Hepatocyte (in vitro differentiated cells): ENCODE measurements at places on chromosomes 5 and 9.

GRCh38 chr9:129778469-129778868, 24.5 kb upstream of the TOR1B start:
- no peak for DNase-seq
- no peaks in the 10 kb centered on the region for H3K36me3 ChIP-seq
- peak overlapping the region; percentile 93 for H3K27ac ChIP-seq
- peaks cover 15% of the 10 kb centered on the region for H3K4me1 ChIP-seq
- no peaks in the 10 kb centered on the region for H3K27me3 ChIP-seq

- H3K4me3 ChIP-seq: peak overlapping the region; percentile 26
- peak overlapping the region; percentile 94 for H3K27ac ChIP-seq
- no peaks in the 10 kb centered on the region for H3K27me3 ChIP-seq
These were observed 29.9 kb downstream of the CPEB4 start for GRCh38 chr5:173917788-173918786.

DNA sequence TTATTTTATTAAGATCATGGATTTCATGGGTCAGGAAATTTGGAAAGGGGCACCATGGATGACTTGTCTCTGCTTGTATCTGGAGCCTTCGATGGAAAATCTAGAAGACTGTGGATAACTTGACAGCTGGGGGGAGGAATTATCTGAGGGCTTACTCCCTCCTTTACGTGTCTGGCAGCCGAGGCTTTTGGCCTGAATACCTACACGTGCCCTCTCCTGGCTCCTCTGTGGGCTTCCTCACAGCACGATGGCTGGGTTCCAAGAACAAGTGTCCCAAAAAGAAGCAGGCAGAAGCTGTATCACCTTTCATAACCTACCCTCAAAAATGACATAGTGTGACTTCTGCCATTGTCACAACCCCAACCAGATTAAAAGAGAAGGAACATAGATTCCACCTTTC, 228.9 kb downstream of the GRIA1 start:
- DNase-seq: no peak
- no peaks in the 10 kb centered on the region for H3K27me3 ChIP-seq
- no peak overlapping the region for H3K27ac ChIP-seq
- no peaks in the 10 kb centered on the region for H3K36me3 ChIP-seq
- H3K4me3 ChIP-seq: no peak overlapping the region
- no peaks in the 10 kb centered on the region for H3K4me1 ChIP-seq

DNA sequence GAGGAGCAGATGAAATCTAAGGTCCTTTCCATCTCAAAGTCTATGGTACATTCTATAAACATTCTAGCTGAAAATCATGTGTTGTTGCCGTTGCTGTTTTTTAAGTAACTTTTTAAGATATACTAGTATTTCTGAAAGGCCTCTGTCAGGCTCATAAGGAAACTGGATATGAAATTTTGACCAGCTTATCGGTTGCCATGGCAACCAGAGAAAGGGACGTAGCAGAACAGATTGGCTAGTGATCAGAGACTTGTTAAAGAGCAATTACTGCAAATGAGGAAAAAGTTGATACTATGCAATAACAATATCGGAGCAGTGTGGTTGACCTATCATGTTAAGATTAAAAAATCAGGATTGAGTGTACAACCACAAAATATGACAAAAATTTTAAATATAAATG, 57.0 kb upstream of the RNF180 start:
- no peaks in the 10 kb centered on the region for H3K36me3 ChIP-seq
- no peak overlapping the region for H3K4me3 ChIP-seq
- no peak overlapping the region for H3K27ac ChIP-seq
- no peak for DNase-seq
- no peaks in the 10 kb centered on the region for H3K27me3 ChIP-seq
- H3K4me1 ChIP-seq: no peaks in the 10 kb centered on the region

- H3K27ac ChIP-seq: no peak overlapping the region
- no peaks in the 10 kb centered on the region for H3K36me3 ChIP-seq
- H3K27me3 ChIP-seq: no peaks in the 10 kb centered on the region
- H3K4me3 ChIP-seq: no peak overlapping the region
- no peaks in the 10 kb centered on the region for H3K4me1 ChIP-seq
These were observed 74.1 kb downstream of the FBXL7 start for GRCh38 chr5:15574128-15574527.

GRCh38 chr5:53407373-53407772, 73.1 kb upstream of the FST start:
- no peak for DNase-seq
- H3K4me3 ChIP-seq: no peak overlapping the region
- no peaks in the 10 kb centered on the region for H3K27me3 ChIP-seq
- no peak overlapping the region for H3K27ac ChIP-seq

- no peak overlapping the region for H3K27ac ChIP-seq
- H3K4me1 ChIP-seq: no peaks in the 10 kb centered on the region
- H3K36me3 ChIP-seq: no peaks in the 10 kb centered on the region
- H3K27me3 ChIP-seq: no peaks in the 10 kb centered on the region
- DNase-seq: no peak
- no peak overlapping the region for H3K4me3 ChIP-seq
These were observed 619.1 kb upstream of the COX7C start for GRCh38 chr5:85998656-85999055.

GRCh38 chr5:14929293-14930065, 57.9 kb upstream of the ANKH start:
- no peak overlapping the region for H3K27ac ChIP-seq
- H3K27me3 ChIP-seq: no peaks in the 10 kb centered on the region
- no peaks in the 10 kb centered on the region for H3K36me3 ChIP-seq
- H3K4me1 ChIP-seq: no peaks in the 10 kb centered on the region
- H3K4me3 ChIP-seq: no peak overlapping the region
- DNase-seq: no peak

DNA sequence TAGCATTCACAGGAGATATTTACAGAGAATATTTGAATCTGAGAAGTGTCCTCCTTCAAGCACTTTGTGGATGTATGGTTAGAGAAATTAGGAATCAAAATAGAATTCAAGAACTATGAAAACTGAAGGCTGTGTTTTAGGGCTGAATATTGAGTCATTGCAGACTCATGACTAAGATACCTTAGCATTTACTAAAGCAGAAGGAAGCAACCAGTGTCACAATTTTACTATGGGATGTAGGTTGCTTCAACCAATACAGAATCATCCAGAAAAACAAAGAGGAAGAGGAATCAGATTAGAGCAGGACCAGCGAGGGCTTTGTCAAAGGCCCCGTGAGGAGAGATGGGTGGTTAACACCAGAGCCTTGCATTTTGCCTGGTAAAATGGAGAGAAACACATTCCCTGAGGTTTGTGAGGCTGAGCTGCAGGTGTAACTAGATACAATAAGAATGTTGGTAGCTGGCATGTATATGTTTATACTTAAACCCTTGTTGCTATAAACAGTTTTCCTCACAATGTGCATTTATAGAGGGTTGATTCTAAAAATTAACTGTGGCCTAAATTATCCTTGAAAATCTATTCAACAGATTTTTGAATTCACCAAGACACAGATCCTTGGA, 518.1 kb downstream of the AGTPBP1 start:
- H3K27me3 ChIP-seq: no peaks in the 10 kb centered on the region
- H3K4me3 ChIP-seq: no peak overlapping the region

GRCh38 chr5:142080248-142080647, 28.3 kb upstream of the NDFIP1 start:
- H3K4me3 ChIP-seq: no peak overlapping the region
- H3K36me3 ChIP-seq: no peaks in the 10 kb centered on the region
- no peaks in the 10 kb centered on the region for H3K27me3 ChIP-seq
- H3K27ac ChIP-seq: no peak overlapping the region
